ENCODE measurements at places on chromosomes 5 and 9.

GRCh38 chr5:164203581-164204225 is 698.3 kb downstream of the MAT2B start:
- no peak for DNase-seq

- no peak for DNase-seq
Measured at GRCh38 chr5:79243224-79243623, 7.3 kb downstream of the JMY start.

GRCh38 chr5:121867403-121867802 is 15.7 kb downstream of the FTMT start:
- DNase-seq = no peak

DNA sequence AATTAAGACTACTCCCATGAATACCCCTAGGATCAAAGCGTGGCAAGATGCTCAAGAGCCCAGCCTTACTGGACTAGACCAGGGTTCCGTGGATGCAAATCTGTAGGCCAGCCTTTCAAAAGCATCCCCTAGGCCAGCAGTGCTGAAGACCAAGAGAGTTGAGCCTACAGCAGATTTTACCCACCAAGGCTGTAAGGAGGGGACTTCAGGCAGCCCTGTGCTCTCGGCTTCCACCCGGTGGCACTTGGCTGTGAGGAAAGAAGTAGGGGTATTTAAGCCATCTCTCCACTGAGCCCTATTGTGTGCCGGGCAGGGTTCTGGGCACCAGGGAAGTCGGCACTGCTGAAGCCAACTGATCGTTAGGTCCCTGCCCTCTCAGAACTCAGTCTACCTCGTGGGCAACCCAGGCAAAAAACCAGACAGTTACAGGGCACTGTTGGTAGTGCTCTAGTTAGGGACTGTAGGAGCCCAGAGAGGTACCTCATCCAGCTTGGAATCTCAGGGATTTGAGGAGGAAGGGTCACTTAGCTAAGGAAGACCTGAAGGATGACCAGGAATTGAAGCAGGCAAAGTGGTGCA is 25.5 kb downstream of the TCF7 start:
- DNase-seq = no peak

DNA sequence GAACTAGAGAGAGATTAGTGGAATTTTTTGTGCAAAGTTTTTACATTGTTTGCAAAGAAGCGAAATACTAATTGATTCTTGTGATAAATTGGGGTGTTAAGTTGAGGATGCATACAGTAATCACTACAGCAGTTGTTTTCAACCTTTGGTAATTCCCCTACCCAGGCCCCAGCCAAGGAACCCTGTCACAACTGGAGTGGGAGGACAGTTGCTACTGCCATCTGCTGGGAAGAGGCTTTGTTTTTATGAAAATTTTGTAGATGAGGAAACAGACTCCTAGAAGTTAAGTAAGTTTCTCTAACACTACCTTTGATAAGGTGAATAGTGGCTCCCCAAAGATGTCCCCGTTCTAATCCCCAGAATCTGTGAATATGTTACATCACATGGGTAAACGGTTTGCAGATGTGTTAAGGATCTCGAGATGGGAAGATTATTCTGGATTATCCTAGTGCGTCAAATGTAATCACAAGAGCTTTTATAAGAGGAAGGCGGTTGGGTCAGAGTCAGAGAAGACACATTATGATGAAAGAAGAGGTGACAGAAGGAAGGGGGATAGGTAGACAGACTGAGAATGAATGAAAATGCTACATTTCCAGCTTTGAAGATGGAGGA is 34.0 kb upstream of the PPP1R2B start:
- peak; percentile 53 for DNase-seq

DNA sequence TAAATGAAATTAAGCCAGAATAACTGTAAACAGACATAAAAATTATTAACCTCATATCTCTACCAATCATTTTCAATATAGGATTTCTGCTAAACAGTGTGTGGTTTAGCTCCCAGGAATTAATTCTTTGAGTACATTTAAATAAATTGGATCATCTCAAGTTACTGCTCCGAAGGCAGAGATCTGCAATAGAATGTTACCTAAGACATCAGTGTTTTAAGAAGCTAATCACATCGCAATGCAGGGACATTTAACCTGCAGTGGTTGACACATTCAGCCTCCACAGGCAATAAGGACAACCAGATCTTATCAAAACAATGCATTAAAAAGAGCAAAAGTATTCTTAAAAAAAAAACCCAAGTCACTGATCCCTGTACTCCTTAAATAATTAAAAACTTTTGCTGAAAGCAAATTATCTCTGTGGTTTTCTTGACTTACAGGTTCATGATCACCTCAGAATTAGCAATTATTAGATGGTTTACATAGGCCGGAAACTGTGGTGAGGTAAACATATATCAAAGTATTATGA is 45.7 kb downstream of the PRDM6 start:
- DNase-seq = no peak

- no peak for DNase-seq
Measured at GRCh38 chr9:73782166-73782565, 630.5 kb downstream of the ANXA1 start.

DNA sequence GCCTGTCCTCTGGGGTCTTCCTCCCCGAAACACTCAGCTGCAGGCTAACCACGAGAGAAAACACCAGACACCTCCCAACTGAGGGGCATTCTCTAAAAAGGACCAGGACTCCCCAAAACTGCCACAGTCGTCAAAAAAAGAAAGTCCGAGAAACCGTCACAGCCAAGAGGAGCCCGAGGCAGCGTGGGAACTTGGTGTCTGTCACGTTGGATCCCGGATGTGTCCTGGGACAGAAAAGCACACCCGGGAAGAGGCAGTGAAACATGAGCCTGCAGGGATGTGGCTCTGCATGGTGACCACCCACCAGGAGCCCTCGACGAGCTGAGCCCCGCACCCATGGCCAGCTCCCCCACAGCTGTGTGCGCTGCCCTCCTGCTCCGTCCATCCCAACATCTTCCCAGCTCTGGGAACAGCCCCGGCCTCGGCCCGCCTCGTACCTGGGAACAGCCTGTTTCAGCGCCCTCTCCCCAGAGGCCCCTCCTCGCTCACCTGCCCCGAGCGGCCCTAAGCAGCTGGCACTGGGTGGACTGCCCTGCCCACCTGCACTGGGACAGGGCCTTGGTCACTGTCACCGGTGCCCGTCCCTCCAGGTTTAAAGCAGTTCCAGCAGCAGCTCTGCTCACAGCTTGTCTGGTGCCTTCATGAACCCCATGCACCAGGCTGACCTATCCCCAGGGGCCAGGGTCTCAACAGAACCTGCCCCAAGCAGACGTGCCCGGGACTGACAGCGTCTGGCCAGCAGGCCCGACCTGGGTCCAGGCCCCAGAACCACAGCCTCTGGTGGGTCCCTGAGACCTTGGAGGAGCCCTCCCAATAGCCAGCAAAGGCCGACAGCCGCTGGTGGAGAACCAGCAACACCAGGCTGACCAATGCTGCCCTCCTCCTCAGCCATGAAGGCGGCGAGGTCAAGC is 10.9 kb downstream of the SLC12A7 start:
- DNase-seq = no peak

- DNase-seq = no peak
Measured at GRCh38 chr5:150249744-150250143, 39.8 kb downstream of the CAMK2A start.

DNA sequence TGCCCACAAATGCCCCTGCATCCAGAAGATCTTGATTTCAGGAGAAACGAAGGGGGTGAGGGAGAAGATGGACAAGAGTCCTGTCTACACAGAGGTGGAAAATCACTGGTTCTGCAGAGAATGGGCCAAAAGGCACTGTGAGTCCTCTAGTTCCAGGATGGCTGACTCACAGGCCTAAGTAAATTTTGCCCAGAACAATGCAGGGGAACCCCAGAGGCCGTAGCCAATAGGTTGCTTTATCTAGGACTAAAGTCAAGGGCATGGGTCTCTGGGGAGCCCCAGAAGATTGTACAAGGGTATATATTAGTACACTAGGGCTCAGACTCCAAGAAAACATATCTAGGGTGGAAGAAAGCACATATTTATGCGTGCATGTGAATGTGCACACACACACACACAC is 98.0 kb downstream of the SLIT3 start:
- no peak for DNase-seq

DNA sequence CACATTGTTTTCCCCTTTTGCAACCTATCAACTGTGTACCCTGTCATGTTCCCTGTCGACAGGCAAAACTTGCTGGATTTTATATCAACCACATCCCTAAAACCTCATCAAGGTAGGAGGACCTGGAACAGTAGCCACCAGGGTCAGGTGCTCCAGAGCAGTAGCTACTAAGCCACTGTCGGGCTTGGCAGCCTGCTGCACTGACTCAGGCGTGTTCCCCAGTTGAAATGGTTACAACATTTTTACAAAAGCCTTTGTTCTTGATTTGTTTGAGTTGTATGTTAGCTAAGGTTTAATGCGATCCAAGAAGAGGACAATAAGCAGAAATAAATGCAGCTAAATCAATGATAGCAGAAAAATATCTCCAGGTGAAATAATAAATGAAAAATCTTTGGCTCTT is 407.4 kb upstream of the TLE4 start:
- DNase-seq = no peak

DNA sequence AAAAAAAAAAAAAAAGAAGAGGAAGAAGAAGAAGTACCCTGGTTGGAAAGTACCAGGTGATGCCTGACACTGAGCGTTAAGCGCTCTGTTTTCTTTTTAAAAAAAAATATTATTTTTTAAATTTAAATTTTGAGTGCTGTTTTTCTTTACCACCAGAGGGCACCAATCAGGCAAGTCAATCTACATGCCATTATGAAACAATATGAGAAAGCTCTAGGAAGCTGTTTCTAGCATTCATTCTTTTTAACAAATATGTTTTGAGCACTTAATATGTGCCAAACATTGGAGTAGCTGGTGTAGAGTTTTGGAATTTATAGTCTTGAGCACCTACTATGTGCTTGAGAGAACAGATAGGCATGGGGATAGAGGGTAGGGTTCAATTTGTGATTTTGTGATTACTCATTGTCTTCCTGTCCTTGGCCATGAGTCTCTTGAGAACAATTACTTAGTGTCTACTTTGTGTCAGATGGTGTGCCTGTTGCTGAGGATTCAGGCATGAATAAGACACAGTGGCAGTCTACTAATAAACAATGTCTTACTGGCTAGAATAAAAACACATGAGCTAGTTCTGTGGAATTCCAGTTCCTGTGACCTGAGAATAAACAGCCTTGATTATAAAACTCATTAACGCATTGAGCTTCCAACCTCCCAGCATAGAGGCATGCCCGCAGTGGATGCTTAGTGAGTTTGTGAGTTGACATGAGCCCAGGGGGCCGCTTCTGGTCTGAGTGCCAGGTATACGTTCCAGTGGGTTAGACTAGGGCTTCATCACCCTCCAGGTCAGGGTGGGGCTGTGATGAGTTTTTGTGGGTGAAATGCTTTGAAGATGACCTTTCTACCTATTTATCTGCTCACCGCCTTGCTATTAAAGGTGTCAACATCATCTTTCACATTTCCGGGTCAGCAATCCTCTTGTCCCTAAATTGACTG is 3.0 kb upstream of the UBE2R2 start:
- peak; percentile 49 for DNase-seq

- DNase-seq = no peak
Measured at GRCh38 chr5:166712447-166713185, 1578.8 kb upstream of the WWC1 start.

GRCh38 chr5:140146523-140146842 is 20.7 kb downstream of the IGIP start:
- no peak for DNase-seq

GRCh38 chr5:73160239-73160671 is 12.7 kb upstream of the TMEM174 start:
- peak; percentile 28 for DNase-seq

- no peak for DNase-seq
Measured at GRCh38 chr9:134683714-134684374, 42.2 kb downstream of the COL5A1 start.

GRCh38 chr5:88863523-88863922 is 19.5 kb downstream of the MEF2C start:
- no peak for DNase-seq

- no peak for DNase-seq
Measured at GRCh38 chr5:67032921-67033664, 163.5 kb downstream of the CD180 start.

GRCh38 chr9:98652741-98653140 is 56.0 kb downstream of the GABBR2 start:
- DNase-seq = no peak

DNA sequence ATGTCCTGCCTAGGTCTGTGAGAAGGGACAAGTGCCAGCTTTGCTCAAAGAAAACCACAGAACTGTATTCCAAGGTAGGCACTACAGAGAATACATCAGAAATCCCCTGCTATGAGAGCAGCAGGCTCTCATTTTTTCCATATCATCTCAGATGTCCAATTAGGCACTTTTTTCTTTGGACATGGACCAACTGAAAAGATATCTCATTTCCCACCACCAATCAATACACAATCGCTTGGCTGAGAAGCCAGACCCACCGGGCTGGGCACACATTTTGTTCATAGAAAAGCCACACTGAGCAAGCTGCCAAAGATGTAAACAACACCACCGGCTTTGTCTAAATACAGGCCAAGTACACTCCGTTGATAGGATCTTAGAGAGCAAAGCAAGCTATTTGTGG is 25.9 kb downstream of the STOM start:
- DNase-seq = no peak

DNA sequence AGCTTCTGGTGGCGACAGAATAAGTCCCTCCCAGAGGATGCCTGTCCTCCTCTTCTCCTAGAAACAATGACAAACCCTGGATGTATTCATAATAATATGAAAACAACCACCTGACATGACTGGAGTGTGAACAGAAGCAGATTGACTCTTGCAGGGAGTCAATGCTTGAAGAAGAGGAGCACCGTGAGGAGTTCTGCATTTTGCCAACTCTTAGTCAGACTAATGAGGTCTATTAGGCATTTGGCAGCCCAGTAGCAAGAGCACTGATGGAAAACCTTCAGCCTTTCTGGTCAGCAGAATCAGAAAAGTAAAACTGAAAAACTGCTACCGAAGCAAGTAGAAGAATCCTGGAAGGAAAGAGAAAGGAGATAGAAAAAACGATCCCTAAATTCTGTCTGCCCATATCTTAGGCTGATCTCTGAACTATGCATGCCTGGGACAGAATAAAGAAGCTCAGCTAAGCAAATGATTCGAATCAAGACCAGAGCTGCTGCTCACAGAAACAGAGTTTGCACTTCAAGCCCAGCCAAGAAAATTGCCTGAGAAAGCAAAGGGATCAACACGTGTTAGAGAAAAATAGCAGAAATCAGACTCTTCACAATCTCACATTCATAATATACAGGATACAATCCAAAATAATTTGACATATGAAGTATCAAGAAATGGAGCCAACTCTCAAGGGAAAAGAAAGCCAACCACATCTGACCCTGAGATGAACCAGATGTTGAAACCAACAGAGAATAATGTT is 69.5 kb upstream of the OSMR start:
- DNase-seq = no peak

DNA sequence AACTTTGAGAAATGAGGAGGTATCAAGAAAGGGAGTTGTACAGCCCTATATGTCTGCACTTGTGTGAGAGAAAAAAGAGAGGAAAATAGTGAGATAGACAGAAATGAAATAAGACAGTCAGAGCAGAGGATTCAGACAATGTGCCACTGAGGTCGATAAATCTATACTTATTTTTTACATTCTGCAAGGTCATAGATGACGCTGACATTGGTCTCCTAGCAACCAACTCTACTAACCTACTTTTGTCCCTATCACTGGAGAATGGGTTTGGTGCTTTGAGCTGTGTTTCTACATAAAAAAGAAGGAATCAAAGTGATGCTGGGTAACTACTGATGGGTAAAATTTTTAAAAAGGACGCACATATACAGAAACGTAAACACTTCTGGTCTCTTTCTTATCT is 573.3 kb upstream of the RORB start:
- no peak for DNase-seq
